NCI-H446 treated with DMSO at 0.1 percent for 48 hours (cell line): ENCODE measurements at places on chromosomes 11 and 22.
A peak's percentile ranks its signal among the peaks of the same experiment; 100 is the strongest.

- DNase-seq = no peak
Observed at GRCh38 chr11:116963813-116964212, 126.4 kb upstream of the APOA1 start.

DNA sequence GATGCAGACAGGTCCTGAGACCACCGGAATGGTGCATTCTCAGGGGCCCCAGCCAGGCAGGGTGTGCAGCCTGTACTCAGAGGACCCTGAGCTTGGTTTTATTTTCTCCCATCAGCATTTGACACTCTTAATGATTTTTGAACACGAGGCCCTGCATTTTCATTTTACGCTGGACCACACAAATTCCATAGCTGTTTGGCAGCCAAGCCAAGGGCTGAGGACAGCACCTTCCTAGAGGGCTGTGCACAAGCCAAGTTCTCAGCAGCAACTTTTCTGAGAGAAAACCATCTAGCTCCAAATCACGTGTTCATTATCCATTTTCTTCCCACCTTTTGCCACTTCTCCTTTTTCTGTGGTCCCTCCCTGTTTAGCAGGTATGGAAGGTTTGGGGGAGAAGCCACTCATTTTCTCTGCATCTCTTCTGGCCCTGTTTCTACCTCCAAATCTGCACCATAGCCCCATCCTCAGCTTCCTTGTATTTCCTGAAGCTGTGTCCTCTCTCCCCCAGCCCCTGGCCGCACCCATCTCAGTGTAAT, 60.4 kb downstream of the TRAF6 start:
- no peak for DNase-seq

GRCh38 chr11:57424792-57425564, 1.9 kb downstream of the SLC43A3 start:
- no peak for DNase-seq

DNA sequence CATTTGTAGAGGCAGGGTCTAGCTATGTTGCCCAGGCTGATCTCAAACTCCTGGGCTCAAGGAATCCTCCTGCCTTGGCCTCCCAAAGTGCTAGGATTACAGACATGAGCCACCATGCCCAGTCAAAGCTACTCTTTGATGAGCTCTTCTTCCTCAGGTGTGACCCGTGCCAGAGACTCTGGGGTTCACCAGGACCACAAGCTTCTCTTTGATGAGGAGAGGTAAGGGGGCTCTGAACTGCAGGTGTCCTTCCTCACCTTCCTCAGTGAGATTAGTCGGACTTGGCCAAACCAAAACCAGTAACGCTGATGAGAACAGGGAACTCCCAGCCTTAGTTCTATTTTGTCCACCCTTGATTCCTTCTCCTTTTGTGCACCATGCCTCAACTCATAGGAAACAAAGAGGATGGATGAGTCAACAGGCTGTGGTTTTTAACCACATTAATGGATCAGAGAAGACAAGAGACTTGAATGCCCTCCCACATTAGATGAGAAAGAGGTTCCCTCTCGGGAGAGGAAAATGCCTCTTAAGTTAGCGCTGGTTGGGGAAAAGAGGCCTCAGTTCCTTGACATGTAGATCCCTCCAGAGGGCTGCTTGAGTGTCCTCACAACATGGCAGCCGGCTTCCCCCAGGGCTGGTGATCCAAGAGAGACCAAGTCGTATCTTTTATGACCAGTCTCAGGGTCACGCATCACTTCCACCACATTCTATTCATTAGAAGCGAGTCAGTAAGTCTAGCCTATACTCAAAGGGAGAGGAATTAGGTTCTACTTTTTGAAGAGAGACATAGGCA, 25.7 kb upstream of the CTR9 start:
- DNase-seq = no peak

DNA sequence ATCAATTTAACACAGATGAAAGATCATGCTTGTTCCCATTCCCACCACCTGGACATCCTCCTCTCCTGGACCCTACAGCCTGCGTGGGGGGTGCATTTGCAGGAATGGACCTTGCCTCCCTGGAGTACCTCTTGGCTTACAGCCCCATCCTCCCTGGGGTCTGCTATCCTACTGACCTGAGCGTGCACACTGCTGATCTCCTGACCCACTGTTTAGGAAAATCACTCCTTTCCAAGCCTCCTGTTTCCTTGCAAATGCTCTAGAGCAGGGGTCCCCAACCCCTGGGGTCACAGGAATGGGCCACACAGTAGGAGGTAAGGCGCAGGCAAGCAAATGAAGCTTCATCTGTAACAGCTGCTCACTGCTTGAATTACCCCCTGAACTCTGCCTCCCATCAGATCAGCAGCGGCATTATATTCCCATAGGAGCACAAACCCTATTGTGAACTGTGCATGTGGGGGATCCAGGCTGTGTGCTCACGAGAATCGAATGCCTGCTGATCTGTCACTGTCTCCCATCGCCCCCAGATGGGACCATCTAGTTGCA, 88.2 kb upstream of the SEPTIN5 start:
- no peak for DNase-seq

GRCh38 chr11:114359342-114359741, 41.0 kb downstream of the C11orf71 start:
- no peak for DNase-seq

DNA sequence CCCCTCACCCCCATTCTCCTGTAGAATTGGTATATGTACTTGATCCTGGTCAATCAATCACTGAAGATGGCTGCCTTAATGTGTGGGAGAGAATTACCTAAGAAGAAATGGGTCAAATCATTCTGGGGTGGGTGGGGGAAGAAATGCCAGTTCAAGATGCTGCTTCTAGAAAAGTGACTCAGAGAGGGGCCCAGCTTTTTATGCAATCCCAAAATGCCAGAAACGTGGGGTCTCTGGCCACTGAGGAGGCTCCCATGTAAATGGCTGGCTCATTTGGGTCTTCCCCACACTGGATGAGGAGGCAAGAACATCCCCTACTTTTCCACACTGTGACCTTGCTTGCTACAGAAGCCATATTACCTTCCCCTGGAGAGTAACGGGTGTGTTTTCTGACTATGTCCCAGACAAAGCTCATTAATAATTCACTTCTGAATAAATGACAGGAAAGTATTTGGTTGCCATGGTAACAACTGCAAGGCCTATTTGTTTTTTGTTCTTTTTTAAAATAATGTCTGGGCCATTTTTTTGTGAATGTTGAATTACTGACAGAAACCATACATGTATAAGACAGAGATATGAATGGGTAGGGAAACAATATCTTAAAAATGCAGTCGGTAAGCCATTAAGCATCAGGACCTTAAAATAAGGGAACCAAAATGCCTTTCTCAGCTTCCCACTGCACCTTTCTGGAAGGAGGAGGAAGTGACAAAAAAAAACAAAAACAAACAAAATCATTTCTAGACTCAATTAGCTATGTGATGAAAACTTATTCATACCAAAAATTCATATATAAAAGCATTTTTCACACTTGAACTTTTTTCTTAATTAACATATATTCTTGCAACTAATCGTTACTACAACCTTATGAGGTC, 32.0 kb downstream of the SLC1A2 start:
- no peak for DNase-seq

- no peak for DNase-seq
Observed at GRCh38 chr11:7670641-7671040, 2.7 kb downstream of the CYB5R2 start.

- no peak for DNase-seq
Observed at GRCh38 chr22:31262312-31263133, 29.8 kb downstream of the PIK3IP1 start.

DNA sequence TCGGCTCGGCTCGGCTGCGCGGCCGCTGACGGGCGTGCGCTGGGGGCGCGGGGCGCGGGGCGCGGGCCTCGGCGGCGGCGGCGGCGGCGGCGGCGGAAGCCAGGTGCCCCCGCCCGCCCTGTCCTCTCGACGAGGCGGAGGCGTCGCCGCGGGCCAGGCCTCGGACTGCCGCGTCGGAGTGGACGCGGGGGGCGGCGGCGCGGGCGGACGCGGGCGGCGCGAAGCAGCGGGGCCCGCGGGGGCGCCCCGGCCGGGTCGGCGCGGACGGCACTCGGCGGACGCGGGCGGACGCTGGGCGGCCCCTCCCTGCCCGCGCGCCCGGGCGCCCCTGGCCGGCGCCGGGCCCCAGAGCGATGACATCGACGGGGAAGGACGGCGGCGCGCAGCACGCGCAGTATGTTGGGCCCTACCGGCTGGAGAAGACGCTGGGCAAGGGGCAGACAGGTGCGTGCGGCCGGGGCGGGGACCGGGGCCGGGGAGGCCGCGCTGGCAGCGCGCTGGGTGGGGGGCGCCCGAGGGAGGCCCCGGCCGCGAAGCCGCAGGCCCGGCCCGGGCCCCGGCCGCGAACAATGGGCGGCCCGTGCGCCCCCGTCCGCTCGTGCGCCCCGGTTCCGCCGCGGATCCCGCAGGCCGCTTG, at the start of gene BRSK2:
Gene BRSK2, plus strand, starts transcription at position 3 of the 637 bp plus-strand sequence. Its CDS starts 351 bp downstream, at position 354.
- no peak for DNase-seq

DNA sequence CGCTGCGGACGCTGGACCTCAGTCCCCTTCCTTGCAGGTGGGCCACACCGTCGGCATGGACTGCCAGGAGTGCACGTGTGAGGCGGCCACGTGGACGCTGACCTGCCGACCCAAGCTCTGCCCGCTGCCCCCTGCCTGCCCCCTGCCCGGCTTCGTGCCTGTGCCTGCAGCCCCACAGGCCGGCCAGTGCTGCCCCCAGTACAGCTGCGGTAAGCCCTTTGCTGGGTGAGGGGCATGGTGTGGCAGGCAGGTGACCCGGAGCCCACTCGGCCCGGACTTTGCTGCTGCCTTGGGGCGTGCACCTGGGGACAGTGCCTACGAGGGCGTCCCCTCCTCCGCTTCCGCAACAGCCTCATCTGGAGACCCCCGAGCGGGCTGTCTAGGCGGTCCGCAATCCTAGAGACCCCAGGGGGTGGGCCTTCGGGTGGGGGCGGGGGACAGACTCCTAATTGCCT, 25.4 kb upstream of the MUC5B start:
- DNase-seq = no peak

DNA sequence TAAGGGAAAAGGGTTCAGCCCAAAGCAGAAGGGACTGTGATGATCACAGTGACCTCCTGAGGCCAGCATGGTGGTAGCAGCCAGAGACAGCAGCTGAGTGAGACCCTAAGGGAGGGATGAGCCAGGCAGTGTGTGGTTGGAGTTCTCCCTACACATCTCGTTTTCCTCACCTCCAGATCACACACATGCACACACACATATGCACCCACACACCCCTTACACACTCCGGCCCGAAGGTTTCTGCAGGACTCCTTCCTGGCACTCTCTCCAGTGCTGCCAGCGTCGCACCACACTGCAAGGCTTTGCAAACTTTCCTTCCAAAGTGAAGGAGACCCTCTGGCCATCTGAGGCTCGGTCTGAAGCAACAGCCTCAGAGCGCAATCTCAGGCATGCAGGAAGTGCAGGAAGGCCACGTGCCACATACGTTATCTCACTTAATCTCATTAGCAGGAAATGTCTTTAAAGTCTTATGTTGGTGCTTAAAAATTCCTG, 26.9 kb upstream of the TP53I11 start:
- DNase-seq = no peak

- no peak for DNase-seq
Observed at GRCh38 chr11:116693593-116694348, 79.0 kb downstream of the BUD13 start.

DNA sequence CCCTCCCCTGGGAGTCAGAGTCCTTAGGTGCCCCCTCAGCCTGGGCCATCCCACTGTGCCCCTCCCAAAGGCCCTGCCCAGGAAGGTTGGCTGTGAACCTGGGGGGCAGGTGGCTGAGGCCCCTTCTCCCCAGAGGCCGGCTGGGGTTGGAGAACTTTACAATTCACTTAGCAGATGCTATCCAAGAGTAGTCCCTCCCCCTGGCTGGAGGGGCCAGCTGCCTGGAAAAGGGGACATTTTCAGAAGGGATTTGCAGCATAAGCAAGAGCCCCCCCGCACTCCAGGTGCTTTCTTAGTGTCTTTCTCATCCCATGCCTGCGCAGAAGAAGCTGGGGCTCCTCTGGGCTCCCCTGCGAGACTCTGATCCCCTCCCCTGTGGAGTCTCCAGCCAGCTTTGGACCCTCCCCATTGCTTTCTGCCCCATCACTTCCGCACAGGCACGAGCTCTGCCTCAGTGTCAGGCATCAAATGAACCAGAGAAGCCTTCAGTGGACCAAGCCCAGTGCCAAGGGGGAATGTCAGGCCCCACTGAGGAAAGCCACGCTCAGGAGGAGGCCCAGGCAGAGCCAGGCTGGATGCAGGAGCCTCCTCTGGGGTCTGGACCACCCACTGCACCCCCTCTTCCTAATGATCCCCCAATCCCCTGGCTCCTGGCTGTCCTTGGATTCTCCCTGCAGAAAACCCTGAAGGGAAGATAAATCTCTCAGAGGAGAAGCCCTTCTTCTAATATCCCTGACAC, 3.7 kb downstream of the SSTR3 start:
- no peak for DNase-seq

DNA sequence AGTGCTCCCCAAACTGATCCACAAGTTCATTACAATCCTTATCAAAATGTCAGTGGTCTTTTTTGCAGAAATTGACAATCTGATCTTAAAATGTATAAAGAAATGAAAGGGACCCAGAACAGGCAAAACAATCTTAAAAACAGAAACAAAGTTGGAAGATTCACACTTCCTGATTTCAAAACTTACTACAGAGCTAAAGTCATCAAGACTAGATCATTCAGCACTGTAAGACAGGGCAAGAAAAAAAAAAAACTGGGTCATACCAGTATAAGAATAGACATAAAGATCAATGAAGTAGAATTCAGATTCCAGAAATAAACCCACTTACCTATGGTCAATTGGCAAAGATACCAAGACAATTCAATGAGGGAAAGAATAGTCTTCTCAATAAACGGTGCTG, 4.5 kb upstream of the STK33 start:
- DNase-seq = no peak

GRCh38 chr11:67055812-67056211, 835 bp upstream of the RHOD start:
- DNase-seq = no peak

DNA sequence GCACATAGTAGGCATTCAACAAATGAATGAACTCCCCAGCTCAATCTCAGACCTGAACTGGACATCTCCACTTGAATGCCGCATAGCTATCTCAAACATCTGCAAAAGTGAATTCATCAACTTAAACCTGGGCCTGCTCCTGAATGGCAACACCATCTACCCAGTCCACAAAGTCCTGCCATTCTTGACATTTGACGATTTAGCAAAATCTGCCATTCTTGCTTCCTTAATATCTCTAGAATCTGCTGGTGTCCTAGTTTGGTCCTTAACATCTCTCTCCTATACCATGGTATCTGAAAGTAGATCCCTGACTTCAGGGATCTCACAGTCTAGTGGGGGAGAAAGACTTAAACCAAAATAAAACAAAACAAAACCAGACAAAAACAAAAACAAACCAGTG, 12.4 kb upstream of the HPX start:
- no peak for DNase-seq

- DNase-seq = peak; percentile 58
Observed at GRCh38 chr11:85718991-85719807, 33.2 kb upstream of the CCDC89 start.

DNA sequence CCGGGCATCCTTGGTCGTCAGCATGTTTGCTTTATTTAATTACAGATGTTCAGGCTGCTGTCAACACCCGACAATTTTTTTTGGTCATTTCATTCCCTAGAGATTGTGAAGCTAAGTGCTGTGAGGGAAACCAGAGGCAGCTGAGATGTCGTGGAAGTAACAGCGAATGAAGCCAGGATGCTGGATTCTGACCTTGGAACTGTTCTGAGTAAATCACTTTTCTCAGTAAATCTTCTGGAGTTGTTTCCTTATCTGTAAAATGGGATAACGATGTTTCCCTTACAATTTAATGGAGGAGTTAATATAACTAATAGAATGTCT, 390 bp upstream of the CKAP5 start:
- no peak for DNase-seq
